ENCODE measurements at places on chromosomes 3 and 15. TPM values are rescaled to one million over a fixed set of nuclear protein-coding genes. Genes with fewer than 3 reads are reported as not detected.

DNA sequence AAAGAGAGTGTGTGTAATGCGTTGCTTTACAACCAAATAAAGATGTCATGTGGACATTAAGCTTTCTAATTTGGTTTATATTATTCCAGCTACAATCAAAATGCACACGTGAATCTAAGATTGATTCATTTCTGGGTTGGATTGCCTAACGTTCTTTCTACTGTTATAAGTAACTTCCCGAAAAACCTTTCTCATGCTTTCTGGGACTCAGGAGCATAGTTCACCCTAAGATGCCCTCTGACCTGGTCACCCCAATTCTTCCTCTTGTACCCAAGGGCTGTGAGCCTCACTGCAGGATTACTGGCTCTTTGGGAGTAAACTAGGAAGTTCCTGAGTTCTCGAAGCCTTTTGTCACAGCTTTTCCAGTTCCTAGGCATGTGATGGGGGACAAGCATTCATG is 12.7 kb upstream of the LMCD1 start:
- no peak for DNase-seq

- no peak for DNase-seq
Observed at GRCh38 chr3:134606033-134607025, 44.5 kb downstream of the KY start.

- peak; percentile 25 for DNase-seq
Observed at GRCh38 chr3:177263615-177264368, 66.5 kb upstream of the TBL1XR1 start.

IL1RAP gene
- 35.3 TPM for total RNA-seq

ARHGEF26 gene
- total RNA-seq = 0.64 TPM

DNA sequence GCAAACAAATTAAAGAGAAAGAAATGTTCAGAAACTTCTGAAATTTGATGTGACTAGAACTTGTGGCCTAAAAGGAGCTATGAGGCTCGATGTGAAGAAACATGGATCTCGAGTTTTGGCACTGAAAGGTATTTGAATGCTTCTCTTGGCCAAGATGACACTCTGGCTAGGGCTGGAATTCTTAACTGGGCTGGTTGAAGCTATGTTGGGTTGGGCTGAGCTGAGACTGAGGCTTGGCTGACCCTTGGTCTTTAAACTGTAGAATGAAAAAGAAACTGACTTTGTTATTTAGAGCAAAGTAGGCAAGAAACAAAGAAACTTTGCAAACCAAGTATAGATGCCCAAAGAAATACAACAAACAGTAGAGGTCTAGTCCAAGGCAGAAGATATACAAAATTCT is 28.1 kb upstream of the CLDN16 start:
- DNase-seq = no peak

DNA sequence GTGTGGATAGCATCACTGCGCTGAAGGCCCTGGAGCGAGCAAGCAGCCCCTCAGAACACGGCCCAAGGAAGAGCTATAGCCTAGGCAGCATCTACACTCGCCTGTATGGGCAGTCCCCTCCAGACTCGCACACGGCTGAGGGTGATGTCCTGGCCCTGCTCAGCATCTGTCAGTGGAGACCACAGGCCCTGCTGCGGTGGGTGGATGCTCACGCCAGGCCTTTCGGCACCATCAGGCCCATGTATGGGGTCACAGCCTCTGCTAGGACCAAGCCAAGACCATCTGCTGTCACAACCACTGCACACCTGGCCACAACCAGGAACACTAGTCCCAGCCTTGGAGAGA is 20.5 kb downstream of the ATRIP start:
- DNase-seq = no peak

DNA sequence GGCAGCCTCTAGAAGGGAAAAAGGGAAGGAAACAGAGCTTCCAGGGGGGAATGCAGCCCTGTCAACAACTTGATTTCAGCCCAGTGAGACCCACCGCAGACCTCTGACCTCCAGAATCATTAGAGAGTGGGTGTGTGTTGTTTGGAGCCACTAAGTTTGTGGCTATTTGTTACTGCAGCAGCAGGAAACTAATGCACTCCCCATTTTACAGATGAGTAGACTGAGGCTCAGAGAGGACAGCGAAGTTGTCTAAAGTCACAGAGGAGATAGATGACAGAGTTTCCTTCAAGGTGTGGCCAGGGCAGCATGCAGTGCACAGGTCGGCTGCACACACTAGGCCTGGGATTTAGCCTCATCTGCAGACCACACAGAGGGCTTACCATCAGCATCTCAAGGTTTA is 81.8 kb upstream of the ALDH1L1 start:
- no peak for DNase-seq

DNA sequence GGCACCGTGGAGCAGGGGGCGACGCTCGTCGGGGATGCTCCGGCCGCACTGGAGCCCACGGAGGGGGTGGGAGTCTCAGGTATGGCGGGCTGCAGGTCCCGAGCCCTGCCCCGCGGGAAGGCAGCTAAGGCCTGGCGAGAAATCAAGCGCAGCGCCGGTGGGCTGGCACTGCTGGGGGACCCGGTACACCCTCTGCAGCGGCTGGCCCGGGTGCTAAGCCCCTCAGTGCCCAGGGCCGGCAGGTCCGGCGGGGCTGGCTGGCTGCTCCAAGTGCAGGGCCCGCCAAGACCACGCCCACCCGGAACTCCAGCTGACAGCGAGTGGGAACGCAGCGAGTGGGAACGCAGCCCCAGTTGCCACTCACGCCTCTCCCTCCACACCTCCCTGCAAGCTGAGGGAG is 676.4 kb downstream of the SI start:
- no peak for DNase-seq

DNA sequence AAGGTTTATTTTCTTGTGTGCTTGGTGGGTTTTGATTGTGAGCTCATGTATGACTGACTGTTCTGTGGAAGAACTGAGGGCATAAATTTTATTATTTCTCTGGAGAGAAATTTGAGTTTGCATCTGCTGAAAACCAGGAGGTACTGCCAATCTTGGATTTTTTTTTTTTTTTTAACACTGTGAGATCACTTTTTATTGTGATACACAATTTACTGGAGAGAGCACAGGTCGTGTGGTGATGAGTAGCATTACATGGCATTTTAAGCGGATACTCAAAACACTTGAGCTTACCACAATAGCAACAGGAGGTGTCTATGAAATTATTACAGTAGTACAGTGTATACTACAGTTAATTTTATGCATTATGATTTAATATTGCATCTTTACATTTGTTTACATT is 237.4 kb downstream of the MFSD1 start:
- no peak for DNase-seq

GRCh38 chr15:31330836-31331235 is 4.2 kb downstream of the KLF13 start:
- no peak for DNase-seq

- DNase-seq = peak; percentile 96
Observed at GRCh38 chr3:43389388-43390254, 103.3 kb downstream of the SNRK start.

GRCh38 chr3:172288651-172289050 is 159.6 kb downstream of the GHSR start:
- no peak for DNase-seq

GRCh38 chr15:51752888-51753287 is 1.5 kb downstream of the TMOD2 start:
- DNase-seq = no peak

- no peak for DNase-seq
Observed at GRCh38 chr3:10505791-10506585, 602 bp upstream of the ATP2B2 start.

DNA sequence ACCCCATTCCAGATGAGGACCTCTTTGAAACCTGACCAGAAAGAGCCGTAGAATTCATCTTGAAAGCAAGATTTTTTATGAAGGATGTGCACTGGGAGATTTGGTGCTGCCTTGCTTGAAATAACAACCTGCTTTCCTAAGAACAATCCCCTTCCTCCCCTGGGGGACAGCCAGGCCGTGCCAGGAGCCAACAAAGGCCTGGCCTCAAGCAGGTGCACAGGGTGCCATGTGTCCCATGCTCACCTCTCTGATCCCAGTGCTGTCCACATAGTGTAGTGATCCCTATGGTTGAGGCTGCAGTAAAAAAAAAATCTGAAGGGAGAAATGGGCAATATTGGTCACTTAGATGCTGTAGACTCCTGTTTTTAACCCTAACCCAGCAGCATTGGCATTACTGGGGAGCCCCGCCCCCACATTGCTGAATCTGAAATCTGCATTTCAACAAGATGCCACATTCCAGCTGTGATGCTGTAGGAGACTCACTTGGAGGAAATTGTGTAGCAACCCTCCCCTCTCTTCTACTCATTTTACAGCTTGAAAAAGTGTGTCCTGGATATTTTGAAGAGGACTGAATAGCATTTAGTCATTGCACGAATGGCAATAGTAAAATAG is 171.2 kb downstream of the APBA2 start:
- DNase-seq = no peak

ERC2 gene
- 0.13 TPM for total RNA-seq

- DNase-seq = peak; percentile 94
Observed at GRCh38 chr3:124592658-124593441, 137.4 kb upstream of the UMPS start.

- no peak for DNase-seq
Observed at GRCh38 chr3:59443618-59444293, 393.9 kb upstream of the CFAP20DC start.

ISLR gene
- 0.53 TPM for total RNA-seq

- DNase-seq = peak; percentile 37
Observed at GRCh38 chr3:190456770-190457169, 7.1 kb upstream of the TMEM207 start.

- DNase-seq = no peak
Observed at GRCh38 chr3:11317300-11317699, 45.1 kb downstream of the ATG7 start.

- DNase-seq = peak; percentile 68
Observed at GRCh38 chr15:31065824-31066223, 35.7 kb downstream of the TRPM1 start.

SCN11A gene
- total RNA-seq = not detected

GRCh38 chr3:142896201-142896755 is 7.4 kb upstream of the PCOLCE2 start:
- peak; percentile 85 for DNase-seq

GRCh38 chr15:66830358-66830757 is 128.3 kb downstream of the SMAD6 start:
- DNase-seq = peak; percentile 86

FBXW12 gene
- total RNA-seq = not detected

GRCh38 chr3:154972951-154973350 is 107.2 kb upstream of the MME start:
- no peak for DNase-seq

DNA sequence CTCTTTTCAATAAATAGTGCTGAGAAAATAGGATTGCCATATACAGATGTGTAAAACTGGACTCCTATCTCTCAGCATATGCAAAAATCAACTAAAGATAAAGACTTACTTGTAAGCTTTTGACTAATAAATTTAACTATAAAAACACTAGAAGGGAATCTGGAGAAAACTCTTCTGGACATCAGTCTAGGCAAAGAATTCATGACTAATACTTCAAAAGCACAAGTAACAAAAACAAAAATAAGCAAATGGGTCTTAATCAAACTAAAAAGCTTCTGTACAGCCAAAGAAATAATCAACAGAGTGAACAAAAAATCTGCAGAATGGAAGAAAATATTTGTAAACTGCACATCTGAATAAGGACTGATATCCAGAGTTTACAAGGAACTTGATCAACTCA is 1122.2 kb downstream of the TBL1XR1 start:
- no peak for DNase-seq

DNA sequence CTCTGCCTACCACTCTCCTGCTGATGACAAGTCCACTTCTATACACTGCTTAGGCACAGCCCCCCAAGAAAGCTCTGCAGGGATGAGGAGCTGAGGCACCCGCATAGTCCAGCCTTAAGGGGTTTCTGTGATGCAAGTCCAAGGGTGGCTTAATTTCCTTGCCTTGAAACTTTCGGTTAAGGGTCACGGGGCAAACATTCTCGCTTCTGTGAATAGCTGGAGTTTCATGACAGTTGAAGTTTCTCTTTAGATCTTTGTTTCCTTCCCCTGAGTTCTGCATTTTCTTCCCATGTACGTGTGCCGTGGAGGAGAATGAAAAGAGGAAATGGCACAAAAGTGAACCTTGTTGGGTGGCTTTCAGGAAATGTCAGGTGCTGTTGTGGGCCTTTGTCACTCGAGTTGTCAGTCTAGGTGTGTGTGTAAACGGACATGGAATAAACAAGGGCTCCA is 7.0 kb downstream of the GPR160 start:
- no peak for DNase-seq

DNA sequence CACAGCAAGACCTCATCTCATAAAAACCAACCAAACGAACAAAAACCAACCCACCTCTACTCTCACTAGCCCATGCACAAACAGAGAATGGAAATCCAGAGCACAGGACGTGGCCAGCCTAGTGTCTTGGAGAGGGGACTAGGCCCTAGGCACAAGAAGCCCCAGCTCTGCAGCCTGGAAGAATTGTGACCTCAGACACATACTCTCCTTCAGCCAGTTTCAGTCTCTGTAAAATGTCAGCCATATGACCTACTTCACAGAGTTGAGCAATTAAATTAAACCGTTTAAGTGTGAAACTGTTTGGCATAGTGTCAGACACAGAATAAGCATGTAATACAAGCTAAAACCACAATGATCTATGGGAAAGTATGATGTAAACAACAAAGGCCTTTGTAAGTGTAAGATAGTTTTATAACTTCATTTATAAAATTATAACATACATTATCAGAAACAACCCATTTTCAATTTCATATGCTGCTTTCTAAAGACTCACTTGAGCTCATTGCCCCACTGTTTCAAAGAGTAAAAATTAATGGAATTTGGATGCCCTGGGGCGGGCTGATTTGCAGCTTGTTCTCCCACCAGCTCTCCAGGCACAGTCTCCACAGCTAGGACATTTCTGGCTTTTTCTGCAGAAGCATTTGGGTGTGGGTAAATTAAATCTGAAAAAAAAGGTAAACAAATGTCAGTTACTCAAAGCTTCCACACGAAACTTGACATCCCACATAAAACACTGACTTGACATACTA is 32.9 kb downstream of the TBC1D2B start:
- DNase-seq = no peak

- DNase-seq = no peak
Observed at GRCh38 chr15:27084844-27085243, 113.9 kb downstream of the GABRG3 start.

GRCh38 chr3:129004639-129005295 is 3.7 kb downstream of the EFCC1 start:
- no peak for DNase-seq

DNA sequence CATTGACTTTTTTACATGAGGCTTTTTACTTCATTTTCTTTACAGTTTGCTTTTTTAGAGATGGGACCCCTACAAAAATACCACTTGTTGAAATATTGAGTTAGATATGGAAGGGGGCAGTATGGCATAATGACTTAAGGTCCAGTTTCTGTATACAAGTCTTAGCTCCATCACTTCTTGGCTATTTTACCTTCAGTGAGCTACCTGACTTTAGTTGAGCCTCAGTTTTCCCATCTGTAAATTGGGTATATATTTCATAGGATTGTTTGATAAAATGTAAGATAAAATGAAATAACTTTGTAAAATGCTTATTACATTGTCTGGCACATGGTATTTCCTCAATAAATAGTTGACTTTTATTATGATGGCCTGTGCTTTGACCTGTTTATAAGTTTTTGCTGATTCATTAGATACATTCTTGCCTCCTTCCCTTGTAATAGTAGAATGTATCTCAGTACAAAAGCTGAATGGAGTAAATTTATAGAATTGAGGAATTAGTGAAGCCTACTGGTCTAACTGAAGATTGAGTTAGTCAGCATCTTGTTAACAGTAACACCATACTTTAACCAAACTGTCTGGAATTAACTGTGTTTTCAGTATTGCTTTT is 27.6 kb downstream of the TBC1D23 start:
- no peak for DNase-seq

- peak; percentile 64 for DNase-seq
Observed at GRCh38 chr3:45579251-45579650, 15.3 kb upstream of the LIMD1 start.

GRCh38 chr15:33107950-33108349 is 86.6 kb downstream of the FMN1 start:
- no peak for DNase-seq

PRTG gene
- under 0.01 TPM for total RNA-seq

Measured in bronchial epithelial cell (primary cell).